ENCODE measurements at places on chromosomes 6 and 20. TPM values are rescaled to one million over a fixed set of nuclear protein-coding genes. Genes with fewer than 3 reads are reported as not detected.
A peak's percentile ranks its signal among the peaks of the same experiment; 100 is the strongest.

CCN2 gene
- 47.4 TPM for polyA plus RNA-seq

GRCh38 chr20:32207626-32208498, at the start of the genes PLAGL2 and POFUT1:
Gene PLAGL2 (minus strand): TSS chr20:32207743. CDS start chr20:32202178, 5,565 bp downstream.
Gene POFUT1 (plus strand): TSS chr20:32207880. CDS start chr20:32207942, 62 bp downstream.
- DNase-seq = peak; percentile 96

GCNT2 gene
- polyA plus RNA-seq = 16.7 TPM

TLDC2 gene
- polyA plus RNA-seq = 0.04 TPM

- DNase-seq = no peak
Measured at GRCh38 chr6:72669324-72669723, 47.5 kb downstream of the KCNQ5 start.

SLC35A1 gene
- polyA plus RNA-seq = 13.6 TPM

GRCh38 chr6:19333936-19334335, 503.2 kb upstream of the ID4 start:
- DNase-seq = peak; percentile 52

GRCh38 chr20:40688129-40689099, 622 bp downstream of the MAFB start:
- DNase-seq = peak; percentile 31

- DNase-seq = no peak
Measured at GRCh38 chr6:146642921-146643320, 44.1 kb downstream of the ADGB start.

- DNase-seq = no peak
Measured at GRCh38 chr6:126821706-126822105, 296.8 kb upstream of the RSPO3 start.

DNA sequence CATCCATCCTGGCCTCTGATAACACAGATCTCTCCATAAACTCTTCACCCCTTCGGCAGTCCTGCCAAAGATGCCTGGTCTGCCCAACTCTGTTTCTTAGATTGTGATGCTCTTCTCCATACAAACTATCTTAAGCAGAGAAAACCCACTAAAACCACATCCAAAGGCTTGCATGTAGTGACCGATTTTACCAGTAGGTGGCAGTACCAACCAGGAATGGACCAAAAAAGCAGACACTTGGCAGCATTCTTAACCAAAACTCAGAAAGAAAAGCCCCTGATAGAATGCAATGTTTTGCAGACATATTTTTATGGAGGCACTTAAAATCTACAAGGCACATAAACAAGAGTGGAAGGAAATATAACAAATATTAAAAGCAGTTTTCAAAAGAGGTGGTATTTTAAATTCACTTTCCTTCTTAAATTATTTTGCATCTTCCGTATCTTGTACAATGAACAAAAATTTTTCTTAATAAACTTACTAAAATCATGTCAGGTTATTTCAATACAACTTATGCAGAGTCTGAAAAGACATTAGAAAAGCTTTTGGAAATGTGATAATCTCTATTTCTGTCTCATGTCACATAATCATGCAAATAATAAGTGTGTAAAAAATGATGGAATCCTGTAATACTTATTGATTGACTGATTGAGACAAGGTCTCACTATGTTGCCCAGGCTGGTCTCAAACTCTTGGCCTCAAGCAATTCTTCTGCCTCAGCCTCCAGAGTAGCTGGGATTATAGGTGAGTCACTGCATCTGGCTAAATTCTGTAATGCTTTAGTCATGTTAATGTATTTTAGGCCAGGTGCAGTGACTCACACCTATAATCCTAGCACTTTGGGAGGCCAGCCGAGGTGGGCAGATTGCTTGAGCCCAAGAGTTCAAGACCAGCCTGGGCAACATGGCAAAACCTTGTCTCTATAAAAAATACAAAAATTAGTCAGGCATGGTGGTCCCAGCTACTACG, 29.4 kb downstream of the LRP11 start:
- DNase-seq = peak; percentile 52

MUC21 gene
- not detected for polyA plus RNA-seq

MOG gene
- polyA plus RNA-seq = not detected

- no peak for DNase-seq
Measured at GRCh38 chr6:149154261-149154821, 163.2 kb upstream of the TAB2 start.

- no peak for DNase-seq
Measured at GRCh38 chr6:31620586-31621319, at the start of gene PRRC2A. Gene PRRC2A (plus strand): TSS chr6:31620715. CDS start chr6:31622790, 2,075 bp downstream.

FLRT3 gene
- polyA plus RNA-seq = 3.8 TPM

DNA sequence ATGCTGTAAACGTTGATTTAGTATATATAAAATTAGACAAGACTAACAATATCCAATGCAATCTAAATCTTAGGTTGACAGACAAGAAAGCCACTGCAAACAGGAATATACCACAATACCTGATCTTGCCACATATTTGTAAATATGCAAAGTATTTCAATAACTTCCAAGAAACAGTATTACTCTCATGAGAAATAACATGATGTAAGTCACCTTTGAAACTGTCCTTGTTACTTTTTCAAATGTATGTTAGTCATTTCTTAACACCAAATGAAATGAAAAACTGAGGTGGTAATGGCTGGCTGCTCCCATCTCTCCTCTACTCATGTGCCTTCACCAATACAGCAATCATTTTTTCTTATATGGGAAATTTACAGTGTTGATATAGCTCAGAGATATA, 118.7 kb downstream of the ATG5 start:
- no peak for DNase-seq

DNA sequence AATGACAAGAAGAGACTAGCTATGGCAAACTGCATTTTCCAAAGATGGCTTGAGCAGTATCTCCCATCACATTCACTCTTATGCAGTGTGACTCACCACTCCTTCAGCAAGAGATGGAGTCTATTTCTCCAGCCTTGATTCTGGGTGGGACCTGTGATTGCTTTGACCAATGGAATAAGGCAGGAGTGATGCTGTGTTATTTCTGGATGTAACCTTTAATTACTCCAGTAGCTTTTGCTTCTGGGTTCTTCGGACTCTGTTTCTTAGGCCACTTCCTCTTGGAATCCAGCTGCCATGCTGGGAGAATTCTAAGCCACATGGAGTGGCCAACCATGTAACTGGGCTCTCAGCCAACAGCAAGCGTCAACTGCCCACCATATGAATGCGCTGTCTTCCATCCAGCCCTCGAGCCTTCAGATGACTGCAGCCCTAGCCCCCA, 50.7 kb downstream of the TGM2 start:
- peak; percentile 47 for DNase-seq

DNA sequence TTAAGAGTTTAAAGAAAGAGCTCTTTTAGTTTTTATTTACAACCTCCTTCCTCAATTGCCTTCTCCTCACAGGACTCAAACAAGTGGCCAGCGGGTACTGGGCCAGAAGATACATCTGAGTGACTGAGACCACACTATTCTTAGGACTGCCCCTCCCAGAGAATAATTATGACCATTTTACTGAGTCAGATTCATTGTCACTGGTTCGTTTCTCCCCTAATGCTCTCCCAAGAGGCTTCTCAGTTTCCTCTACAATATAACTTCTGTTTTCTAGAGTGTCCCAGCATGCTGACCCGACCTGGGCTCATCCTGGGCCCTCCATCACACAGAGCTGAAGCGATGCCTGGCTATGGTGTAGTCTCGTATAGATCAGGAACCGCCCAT, 279.9 kb downstream of the CD83 start:
- no peak for DNase-seq

DNA sequence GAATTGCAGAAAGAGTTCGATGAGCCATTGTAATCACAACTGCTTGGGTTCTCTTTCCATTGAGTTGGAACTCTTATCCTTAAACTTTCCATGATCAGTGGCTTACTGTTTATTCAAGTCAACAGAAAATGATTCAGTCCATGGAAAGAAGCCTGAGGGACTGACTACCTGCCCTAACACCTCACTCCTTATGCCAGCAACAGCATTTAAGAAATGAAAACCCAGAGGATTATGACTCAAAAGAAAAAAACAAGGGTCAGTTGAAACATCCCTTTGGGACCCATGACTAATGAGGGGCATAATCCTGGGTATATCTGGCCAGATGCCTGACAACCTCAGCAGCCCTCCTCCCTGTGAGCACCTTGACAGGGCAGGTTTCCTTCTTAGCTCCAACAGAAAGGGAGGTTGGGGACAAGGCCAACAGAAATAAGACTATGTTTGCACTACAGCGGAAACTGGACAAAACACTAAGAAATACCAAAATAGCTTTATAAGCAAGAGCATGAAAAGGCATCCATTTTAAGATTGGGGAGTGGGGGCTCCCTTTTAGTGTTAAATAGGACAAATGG, 106.7 kb downstream of the MAP3K5 start:
- DNase-seq = no peak

PPP1R3G gene
- polyA plus RNA-seq = 0.49 TPM

HLA-DQB2 gene
- not detected for polyA plus RNA-seq

- no peak for DNase-seq
Measured at GRCh38 chr6:164347455-164347854, 932.9 kb downstream of the QKI start.

GRCh38 chr20:38209736-38210405, 44.8 kb upstream of the TGM2 start:
- DNase-seq = no peak

- no peak for DNase-seq
Measured at GRCh38 chr20:16017656-16018055, 555.6 kb downstream of the KIF16B start.

PI3 gene
- polyA plus RNA-seq = 0.39 TPM

PRSS16 gene
- 3.7 TPM for polyA plus RNA-seq

DNA sequence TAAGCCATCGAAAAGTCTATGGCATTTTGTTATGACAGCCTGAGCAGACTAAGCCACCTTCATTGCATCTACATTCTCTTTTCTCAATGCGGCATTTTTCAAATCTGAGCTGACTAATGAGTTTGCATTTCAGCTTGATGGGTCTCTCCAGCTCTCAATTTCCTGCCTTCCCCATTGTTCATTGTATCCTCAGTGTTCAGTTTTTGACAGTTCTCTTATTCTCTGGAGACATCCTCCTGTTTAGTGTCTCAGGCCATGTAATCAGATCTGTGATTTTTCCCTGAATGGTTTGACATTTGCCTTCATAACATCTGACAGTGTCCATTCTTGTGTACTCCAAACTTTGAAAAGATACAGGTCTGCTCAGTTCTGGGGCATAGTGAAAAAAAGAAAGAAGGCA, 27.9 kb upstream of the MCM3 start:
- no peak for DNase-seq

GRCh38 chr6:46128476-46128875, 1.3 kb upstream of the ENPP4 start:
- no peak for DNase-seq

FGD2 gene
- not detected for polyA plus RNA-seq

SALL4 gene
- polyA plus RNA-seq = 2.5 TPM

DNA sequence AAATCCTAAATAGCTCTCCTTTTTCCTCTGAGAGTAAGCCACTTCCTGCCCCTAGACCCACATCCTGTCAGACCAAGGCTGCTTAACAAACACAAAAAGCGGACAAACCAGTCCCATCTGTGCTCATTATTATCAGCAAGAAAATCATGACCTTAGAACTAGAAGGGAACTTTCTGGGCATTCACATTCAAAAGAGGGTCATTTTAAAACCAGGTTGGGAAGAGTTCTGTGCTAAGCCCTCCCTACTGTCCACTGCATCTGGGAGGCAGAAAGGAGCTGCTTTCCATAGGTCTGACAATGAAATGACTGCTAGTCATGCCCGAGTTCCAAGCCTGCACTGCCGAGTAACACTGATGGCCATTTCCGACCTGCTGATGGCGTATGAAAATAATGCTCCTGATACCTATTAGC, 15.4 kb downstream of the EZR start:
- no peak for DNase-seq
